ENCODE measurements at places on chromosomes 3 and 15.

DNA sequence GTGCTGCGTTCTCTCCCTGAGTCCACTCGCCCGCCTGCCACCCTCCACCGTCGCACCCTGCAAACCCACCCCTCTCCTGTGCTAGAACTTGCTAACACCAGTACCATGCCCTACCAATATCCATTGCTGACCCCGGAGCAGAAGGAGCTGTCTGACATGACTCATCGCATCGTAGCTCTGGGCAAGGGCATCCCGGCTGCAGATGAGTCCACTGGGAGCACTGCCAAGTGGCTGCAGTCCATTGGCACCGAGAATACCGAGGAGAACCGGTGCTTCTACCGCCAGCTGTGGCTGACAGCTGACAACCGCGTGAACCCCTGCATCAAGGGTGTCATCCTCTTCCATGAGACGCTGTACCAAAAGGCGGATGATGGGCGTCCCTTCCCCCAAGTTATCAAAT lies 4.9 kb upstream of the ALAS1 start:
- no peak for DNase-seq

DNA sequence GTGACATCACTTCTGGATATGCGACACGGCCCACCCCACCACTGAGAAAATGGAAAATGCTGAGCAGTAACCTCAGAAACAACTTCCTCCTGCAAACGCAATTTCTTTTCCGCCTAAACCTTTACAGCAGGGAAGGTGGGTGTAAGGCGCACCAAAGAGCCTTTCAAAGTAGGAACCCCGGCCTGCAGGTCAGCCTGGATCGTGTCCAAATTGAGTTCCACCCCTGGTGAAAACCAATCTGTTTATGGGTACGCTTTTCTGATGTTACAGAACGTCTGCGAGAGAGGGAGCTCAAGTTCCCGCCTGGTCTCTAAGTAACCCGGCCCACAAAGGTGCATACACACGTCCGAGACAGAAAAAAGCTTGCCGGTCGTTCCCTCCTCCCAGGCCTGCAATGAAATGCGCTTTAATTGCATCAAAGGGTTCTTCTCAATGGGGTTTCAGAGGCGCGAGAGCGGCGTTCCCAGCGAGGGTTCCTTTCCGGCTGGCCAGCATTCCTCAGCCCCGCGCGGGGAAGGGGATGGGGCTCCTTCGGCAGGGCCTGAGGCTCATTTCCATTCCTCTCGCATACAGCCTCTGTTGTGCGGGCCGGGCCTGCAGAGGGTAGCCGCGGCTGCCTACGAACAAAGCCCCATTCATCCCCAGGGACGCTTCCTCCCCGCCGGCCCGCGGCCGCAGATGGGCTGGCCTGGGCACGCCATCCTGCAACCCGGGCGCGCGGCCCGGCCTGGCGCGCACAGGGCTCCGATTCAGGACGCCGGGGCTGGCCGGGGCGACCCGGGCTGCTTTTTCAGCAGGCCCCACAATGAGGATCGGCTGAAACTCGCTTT lies 138.1 kb downstream of the TMCO5A start:
- DNase-seq = peak; percentile 93

GRCh38 chr15:83616840-83617239 lies 37.1 kb upstream of the ADAMTSL3 start:
- no peak for DNase-seq

GRCh38 chr3:47536967-47537366 lies 23.5 kb upstream of the ELP6 start:
- peak; percentile 20 for DNase-seq

GRCh38 chr3:190059242-190059590 lies 61.5 kb downstream of the P3H2 start:
- DNase-seq = peak; percentile 7

GRCh38 chr3:51283421-51283820 lies 101.7 kb upstream of the MANF start:
- no peak for DNase-seq

GRCh38 chr3:69433969-69434325 lies 48.1 kb upstream of the FRMD4B start:
- no peak for DNase-seq

Data from nucleus accumbens (tissue), 56 donors.